ENCODE measurements at places on chromosomes 2 and 18. TPM values are rescaled to one million over a fixed set of nuclear protein-coding genes. Genes with fewer than 3 reads are reported as not detected.

- no peak for DNase-seq
- H3K4me3 ChIP-seq, result peak overlapping the region; percentile 88
- peaks cover 8% of the 10 kb centered on the region for H3K27me3 ChIP-seq
- H3K27ac ChIP-seq, result peak overlapping the region; percentile 91
- no peaks in the 10 kb centered on the region for H3K36me3 ChIP-seq
Observed at GRCh38 chr2:567496-567864, 109.7 kb downstream of the TMEM18 start.

DNA sequence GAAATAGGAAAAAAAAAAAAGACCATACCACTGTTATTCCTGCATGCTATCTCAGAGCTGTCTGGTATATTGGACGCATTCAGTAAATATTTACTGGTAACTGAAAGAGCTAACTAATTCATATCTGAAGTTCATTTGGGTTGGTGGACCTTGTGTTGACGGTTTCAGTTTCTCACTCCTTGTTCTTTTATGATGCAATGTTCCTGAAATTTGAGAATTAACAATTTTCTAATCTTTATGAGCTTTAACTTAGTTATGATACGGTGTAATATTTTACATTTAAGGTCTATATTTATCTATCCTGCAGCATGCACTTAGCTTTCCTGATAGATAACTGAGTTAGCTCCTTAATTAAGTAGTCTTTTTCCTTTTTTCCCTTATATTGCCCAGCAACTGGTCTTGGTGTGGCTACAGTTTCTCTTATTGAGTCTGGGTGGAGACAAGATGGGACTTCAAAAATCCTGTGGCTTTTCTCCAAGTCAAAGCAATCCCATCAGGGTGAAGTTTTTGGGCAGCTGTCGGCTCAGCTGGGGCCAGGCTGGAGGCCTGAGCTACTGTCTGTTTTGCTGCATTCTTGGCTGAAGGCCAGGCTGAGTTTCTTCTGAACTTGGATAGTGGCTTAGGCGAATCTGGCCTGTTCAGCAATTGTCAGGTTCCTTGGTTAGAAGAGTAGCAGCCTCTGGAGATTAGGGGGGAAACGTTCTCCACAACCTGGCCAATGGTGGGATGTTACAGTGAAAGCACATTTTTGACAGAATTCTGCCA lies 78.4 kb upstream of the MEX3C start:
- no peaks in the 10 kb centered on the region for H3K36me3 ChIP-seq
- no peak for DNase-seq
- no peaks in the 10 kb centered on the region for H3K27me3 ChIP-seq
- H3K4me3 ChIP-seq, result no peak overlapping the region

- DNase-seq, result peak; percentile 28
- H3K27me3 ChIP-seq, result peaks cover 2% of the 10 kb centered on the region
- no peak overlapping the region for H3K4me3 ChIP-seq
- no peaks in the 10 kb centered on the region for H3K4me1 ChIP-seq
- H3K27ac ChIP-seq, result no peak overlapping the region
Observed at GRCh38 chr2:215998636-215999035, 14.7 kb downstream of the MREG start.

DNA sequence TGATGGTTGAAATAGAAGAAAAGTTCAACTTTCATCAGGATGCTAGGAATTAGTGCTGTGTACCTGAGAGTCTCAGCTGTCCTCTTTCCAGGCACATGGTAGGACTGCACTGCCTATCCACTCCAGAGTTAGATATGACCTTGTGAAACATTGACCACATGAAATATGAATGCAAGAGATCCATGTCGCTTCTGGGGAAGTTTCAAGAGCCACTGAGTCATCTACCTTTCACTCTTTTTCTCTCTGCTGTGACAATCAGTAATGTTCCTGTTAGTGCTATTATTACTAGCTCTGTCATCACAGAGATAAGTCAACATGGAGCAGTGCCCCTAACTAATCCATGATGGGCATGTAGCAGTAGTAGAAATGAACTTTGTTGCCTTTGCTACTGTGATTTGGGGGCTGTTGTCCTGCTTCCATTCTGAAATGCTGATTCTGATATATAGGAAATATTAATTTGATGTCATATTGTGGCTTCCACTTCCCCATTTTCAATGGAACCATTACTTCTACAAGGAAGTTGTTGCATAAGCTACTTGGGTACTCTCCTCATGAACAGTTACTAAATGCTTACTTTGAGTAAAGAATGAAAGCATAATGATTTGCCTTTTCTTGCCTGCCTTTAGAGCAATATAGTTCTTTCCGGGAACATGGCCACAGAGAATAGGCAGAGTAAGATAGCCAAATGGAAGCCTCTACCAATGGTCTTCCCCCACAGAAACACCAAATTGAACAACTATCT lies 192.8 kb upstream of the ZNF521 start:
- H3K4me3 ChIP-seq, result no peak overlapping the region
- no peak overlapping the region for H3K27ac ChIP-seq
- H3K4me1 ChIP-seq, result no peaks in the 10 kb centered on the region

DNA sequence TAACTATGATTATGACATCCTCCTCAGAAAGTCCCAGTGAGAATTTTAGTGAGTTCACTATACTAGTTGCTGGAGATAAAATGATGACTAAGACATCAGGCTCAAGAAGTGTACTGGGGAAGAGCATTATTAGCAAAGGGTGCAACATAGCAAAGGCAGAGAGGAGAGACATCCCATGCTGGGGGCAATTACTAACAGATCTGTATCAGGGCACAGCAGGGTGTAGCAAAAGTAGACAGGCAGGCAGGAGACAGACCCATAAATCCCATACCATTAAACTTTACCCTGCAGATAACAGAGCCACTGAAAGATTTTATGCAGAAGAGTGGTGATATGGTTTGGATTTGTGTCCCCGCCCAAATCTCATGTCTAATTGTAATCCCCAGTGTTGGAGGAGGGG lies 161.7 kb downstream of the SP3 start:
- no peaks in the 10 kb centered on the region for H3K36me3 ChIP-seq
- H3K4me3 ChIP-seq, result no peak overlapping the region

DNA sequence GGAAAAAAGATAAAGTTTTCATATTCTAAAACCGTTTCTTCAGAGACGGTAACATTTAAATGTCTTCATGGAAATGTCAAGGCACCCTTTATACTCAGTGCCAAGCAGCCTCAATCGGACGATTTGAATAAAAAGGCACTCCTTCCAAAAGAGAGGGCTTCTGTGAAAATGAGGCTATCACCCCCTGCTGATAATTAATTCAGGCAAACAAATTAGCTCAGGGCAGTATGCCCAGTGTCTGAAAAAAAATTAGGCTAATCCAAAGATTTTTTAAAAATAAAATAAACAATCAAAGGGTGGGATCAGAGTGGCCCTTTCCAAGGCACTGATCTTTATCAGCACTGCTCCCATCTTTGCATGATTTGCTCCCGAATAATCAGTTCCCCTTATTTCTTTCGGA lies 151.0 kb upstream of the PID1 start:
- DNase-seq, result no peak
- H3K36me3 ChIP-seq, result 0 out of 2 replicates have a peak, but pooled peaks cover 4% of the 10 kb centered on the region
- no peak overlapping the region for H3K27ac ChIP-seq
- H3K27me3 ChIP-seq, result peaks cover 8% of the 10 kb centered on the region
- H3K4me1 ChIP-seq, result no peaks in the 10 kb centered on the region

DNA sequence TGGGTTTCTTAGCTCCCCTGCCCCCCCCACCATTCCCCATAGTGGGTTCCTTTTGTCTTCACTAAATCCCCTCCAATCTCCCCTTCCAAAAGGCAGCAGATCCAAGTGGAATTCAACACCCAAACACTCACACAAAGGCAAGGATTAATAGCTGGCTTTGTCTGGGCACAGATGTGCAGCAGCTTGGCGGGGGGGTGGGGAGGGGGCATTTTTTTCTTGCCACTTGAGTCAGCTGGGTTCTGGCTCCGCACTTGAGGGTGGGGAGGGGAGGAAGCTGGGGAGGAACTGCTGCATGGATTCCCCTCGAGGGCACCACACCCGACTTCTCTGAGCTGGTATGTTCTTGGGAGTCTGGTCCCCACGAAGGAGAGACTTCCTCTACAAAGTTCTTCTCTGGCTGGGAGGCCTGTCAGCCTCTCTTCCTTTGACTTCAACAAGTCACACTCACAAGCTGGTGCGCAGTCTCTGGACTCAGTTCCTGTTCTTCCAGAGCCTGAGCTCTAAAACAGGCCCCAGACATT lies 36.0 kb downstream of the SERTAD2 start:
- peaks cover 29% of the 10 kb centered on the region for H3K27me3 ChIP-seq
- H3K36me3 ChIP-seq, result no peaks in the 10 kb centered on the region
- no peak overlapping the region for H3K4me3 ChIP-seq
- H3K27ac ChIP-seq, result no peak overlapping the region
- no peak for DNase-seq

- H3K27ac ChIP-seq, result no peak overlapping the region
- DNase-seq, result no peak
- no peak overlapping the region for H3K4me3 ChIP-seq
- no peaks in the 10 kb centered on the region for H3K4me1 ChIP-seq
- H3K36me3 ChIP-seq, result peaks cover 5% of the 10 kb centered on the region
Observed at GRCh38 chr2:221124532-221125240, 447.4 kb downstream of the EPHA4 start.

DNA sequence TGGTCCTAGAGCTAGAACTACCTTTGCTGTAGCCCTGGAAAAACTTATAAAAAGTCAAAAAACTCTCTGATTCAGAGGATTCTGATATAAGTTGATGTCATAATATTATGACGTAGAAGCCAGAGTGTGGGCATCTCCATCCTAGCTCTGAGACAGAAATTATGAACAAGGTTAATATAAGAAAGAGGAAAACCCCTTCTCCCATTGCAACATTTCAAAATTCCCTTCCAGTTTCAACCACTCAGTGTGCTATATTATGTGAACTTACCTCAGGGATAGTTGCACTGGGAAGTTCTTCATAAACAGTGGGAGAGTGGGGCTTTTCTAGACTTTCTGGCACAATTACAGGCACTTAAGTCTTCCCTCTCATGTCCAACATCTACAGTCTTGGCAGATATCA lies 171.6 kb downstream of the PIK3C3 start:
- peaks cover 7% of the 10 kb centered on the region for H3K27me3 ChIP-seq
- no peaks in the 10 kb centered on the region for H3K36me3 ChIP-seq
- no peak for DNase-seq
- H3K4me1 ChIP-seq, result no peaks in the 10 kb centered on the region

- no peaks in the 10 kb centered on the region for H3K4me1 ChIP-seq
- no peak overlapping the region for H3K27ac ChIP-seq
- no peaks in the 10 kb centered on the region for H3K36me3 ChIP-seq
- no peak overlapping the region for H3K4me3 ChIP-seq
Observed at GRCh38 chr2:205936446-205936845, 149.5 kb downstream of the INO80D start.

DNA sequence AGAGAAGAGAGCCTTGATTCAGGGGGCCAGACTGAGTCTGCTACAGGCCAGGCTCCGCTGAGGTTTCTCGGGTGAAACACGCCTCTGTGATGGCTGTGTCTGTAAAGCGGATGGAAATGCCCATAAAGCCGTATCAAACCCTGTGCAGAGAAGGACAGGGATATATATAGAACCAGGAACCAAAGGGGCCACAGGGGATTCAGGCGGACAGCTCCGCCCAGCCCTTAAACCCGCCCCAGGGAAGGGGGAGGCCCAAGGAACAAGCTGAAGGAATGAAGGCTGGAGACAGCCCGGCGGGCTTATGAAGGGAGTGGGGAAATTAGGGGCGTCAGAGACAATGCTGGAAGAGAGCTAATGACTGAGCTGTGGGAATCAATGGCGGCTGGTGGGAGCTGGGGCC lies 42.1 kb downstream of the NHEJ1 start:
- peaks cover 1% of the 10 kb centered on the region for H3K27me3 ChIP-seq
- no peak for DNase-seq
- no peaks in the 10 kb centered on the region for H3K36me3 ChIP-seq
- no peaks in the 10 kb centered on the region for H3K4me1 ChIP-seq
- H3K4me3 ChIP-seq, result no peak overlapping the region

DNA sequence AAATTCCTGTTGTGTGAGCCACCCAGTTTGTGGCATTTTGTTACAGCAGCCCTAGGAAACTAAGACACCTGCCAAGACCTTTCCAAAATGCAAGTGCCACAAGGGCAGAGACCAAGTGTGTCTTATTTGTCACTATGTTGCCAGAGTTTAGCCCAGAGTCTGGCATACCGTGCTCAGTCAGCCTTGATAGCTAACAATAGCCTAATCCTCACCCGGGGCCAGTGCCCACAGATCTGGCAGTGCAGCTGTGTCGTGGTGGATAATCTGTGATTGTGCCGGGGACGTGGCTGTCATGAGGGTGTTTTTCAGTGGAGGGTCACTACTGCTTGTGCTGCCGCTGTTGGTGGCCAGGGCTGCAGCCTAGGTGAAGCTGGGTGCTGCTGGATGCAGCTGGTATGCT lies 53.5 kb downstream of the MEP1B start:
- H3K36me3 ChIP-seq, result no peaks in the 10 kb centered on the region
- no peaks in the 10 kb centered on the region for H3K4me1 ChIP-seq
- no peak overlapping the region for H3K4me3 ChIP-seq

DNA sequence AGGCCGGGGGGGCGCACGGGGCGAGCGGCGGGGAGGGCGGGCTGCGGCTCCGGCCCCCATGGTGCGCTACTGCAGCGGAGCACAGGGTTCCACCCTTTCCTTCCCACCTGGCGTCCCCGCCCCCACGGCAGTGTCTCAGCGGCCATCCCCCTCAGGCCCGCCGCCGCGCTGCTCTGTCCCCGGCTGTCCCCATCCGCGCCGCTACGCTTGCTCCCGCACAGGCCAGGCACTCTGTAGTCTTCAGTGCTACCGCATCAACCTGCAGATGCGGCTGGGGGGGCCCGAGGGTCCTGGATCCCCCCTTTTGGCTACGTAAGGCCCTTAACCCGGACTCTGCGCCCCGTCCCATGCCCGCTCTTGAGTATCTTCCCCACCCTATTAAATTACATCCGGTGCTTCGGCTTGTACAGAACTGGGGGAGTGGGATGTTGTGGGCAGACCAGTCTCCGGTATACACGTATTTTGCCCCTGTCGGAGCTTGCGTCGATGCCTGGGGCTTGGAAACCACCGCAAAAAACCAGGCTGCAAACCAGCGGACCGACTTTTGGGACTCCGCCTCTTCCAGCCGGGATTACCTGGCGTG lies 598 bp upstream of the WBP1 start:
- peak overlapping the region; percentile 88 for H3K27ac ChIP-seq
- peak overlapping the region; percentile 94 for H3K4me3 ChIP-seq
- DNase-seq, result peak; percentile 20
- peaks cover 44% of the 10 kb centered on the region for H3K4me1 ChIP-seq
- no peaks in the 10 kb centered on the region for H3K27me3 ChIP-seq

GRCh38 chr2:76569819-76570218 lies 859.1 kb upstream of the GCFC2 start:
- no peaks in the 10 kb centered on the region for H3K36me3 ChIP-seq
- H3K27ac ChIP-seq, result no peak overlapping the region
- no peak for DNase-seq
- H3K4me1 ChIP-seq, result no peaks in the 10 kb centered on the region

GRCh38 chr2:36843838-36844237 lies 122.5 kb downstream of the STRN start:
- H3K4me3 ChIP-seq, result no peak overlapping the region
- H3K27me3 ChIP-seq, result no peaks in the 10 kb centered on the region
- DNase-seq, result no peak
- no peak overlapping the region for H3K27ac ChIP-seq
- H3K4me1 ChIP-seq, result no peaks in the 10 kb centered on the region

- H3K4me1 ChIP-seq, result peaks cover 60% of the 10 kb centered on the region
- peaks cover 7% of the 10 kb centered on the region for H3K36me3 ChIP-seq
- no peak for DNase-seq
- 0 out of 2 replicates have a peak overlapping the region, but pooled peaks have one; percentile 12 for H3K4me3 ChIP-seq
- H3K27ac ChIP-seq, result no peak overlapping the region
- H3K27me3 ChIP-seq, result no peaks in the 10 kb centered on the region
Observed at GRCh38 chr2:144476682-144477081, 43.2 kb downstream of the ZEB2 start.

The PID1 gene
- 7.0 TPM for total RNA-seq

The GAL3ST2 gene
- total RNA-seq, result 0.15 TPM

The UGT1A5 gene
- not detected for total RNA-seq

The GALNT13 gene
- not detected for total RNA-seq

The L3MBTL4 gene
- not detected for total RNA-seq

The MPHOSPH10 gene
- total RNA-seq, result 40.4 TPM

The INHBB gene
- total RNA-seq, result 0.24 TPM

Data from HFFc6 (cell line).